ENCODE measurements at places on chromosomes 3 and 15. TPM values are rescaled to one million over a fixed set of nuclear protein-coding genes. Genes with fewer than 3 reads are reported as not detected.

DNA sequence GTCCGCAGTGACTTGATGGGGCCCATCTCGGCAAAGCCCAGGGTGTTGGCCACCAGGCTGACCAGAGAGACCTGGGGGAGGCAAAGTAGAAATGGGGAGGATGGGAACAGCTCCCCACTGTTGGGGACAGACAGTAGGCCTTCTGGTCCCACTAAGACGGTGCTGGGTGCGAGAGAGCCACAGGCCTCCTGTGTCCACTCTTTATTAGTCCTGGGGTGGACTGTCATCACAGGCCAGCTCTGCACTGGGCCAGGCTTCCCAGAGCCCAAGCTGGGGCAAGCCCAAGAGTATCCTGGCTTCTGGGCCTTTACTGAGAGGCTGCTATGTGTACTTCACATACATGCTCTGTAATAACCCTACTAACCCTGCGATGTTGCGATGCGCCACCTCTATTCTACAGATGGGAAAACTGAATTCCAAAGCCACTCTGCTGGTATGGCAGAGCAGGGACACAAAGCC, 66.4 kb downstream of the EXOG start:
- no peak overlapping the region for H3K27ac ChIP-seq
- no peak overlapping the region for H3K4me3 ChIP-seq
- no peak for DNase-seq
- peaks cover 1% of the 10 kb centered on the region for H3K27me3 ChIP-seq

DNA sequence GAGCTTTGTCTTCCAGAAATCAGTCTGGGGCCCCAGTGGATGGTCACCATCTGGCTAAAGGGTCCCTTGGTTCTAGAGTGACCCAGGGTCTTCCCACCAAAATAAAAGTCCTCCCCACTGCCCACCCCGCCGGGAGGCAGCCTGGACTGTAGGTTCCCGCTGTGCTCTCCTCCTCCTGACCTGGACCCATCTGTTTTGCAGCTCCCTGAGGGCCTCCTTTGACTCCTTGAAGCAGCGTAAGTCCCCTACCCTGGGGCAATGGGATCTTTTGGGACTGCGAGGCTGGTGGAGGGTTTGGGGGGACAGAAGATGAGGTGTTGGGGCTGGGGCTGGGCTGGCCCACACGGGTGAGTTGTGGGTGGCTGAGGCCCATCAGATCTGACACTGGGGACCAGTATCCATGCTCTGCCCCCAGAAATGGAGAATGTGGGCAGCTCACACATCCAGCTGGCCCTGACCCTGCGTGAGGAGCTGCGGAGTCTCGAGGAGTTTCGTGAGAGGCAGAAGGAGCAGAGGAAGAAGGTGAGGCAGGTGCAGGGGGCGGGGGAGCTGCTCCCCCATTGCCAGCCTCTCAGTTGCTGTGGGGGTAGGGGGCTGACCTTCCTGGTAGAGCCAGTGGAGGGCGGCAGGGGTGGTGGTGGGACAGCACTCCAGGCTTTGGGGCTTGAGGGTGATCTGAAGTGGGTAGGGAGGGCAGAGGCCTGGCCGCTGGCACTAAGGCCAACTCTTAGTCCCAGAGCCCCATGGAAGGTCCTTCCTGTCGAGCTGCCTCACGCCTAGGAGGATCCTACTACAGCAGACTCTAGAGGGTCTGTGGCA, 30.4 kb downstream of the PSTPIP1 start:
- no peaks in the 10 kb centered on the region for H3K27me3 ChIP-seq
- H3K4me1 ChIP-seq = peaks cover 44% of the 10 kb centered on the region
- no peak for DNase-seq

TMC3 gene
- not detected for total RNA-seq

DNA sequence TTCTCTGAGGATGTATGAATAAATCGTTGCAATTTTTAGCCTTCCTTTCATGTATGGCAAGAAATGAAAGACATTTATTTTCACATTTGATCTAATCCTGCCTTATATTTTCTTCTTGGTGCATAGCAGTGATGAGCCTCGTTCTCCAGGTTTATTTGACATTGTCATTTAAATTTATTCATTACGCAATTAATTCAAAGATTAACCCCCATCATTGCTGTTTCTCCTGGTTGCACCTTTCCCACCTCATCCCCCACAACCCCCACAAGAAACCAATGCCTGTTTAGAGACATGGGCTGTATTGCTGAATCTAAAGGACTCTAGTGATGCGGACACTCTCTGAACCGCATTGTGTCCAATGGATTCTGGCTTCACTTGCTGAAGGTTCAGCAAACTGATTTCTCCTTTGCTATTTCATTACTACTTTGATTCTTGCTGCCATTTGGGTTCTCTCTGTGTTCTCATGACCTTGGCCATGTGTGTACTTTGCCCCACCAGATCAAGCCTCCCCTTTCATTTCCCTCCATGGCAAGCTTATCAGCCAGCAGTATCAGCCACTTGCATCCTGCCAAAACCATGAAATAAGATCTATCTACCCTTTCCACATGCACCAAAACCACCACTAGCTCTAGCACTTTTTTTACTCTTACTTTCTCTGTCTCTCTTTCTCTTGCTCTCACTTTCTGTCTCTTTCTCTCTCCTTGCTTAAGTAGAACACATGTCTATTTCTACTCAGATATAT, 382.7 kb downstream of the GBE1 start:
- no peaks in the 10 kb centered on the region for H3K27me3 ChIP-seq
- DNase-seq = no peak
- H3K4me3 ChIP-seq = no peak overlapping the region
- H3K27ac ChIP-seq = no peak overlapping the region
- H3K36me3 ChIP-seq = no peaks in the 10 kb centered on the region

GRCh38 chr15:92502336-92502735, 108.7 kb downstream of the ST8SIA2 start:
- H3K27ac ChIP-seq = no peak overlapping the region
- H3K27me3 ChIP-seq = peaks cover 21% of the 10 kb centered on the region
- no peaks in the 10 kb centered on the region for H3K4me1 ChIP-seq
- no peak for DNase-seq
- H3K36me3 ChIP-seq = no peaks in the 10 kb centered on the region

DNA sequence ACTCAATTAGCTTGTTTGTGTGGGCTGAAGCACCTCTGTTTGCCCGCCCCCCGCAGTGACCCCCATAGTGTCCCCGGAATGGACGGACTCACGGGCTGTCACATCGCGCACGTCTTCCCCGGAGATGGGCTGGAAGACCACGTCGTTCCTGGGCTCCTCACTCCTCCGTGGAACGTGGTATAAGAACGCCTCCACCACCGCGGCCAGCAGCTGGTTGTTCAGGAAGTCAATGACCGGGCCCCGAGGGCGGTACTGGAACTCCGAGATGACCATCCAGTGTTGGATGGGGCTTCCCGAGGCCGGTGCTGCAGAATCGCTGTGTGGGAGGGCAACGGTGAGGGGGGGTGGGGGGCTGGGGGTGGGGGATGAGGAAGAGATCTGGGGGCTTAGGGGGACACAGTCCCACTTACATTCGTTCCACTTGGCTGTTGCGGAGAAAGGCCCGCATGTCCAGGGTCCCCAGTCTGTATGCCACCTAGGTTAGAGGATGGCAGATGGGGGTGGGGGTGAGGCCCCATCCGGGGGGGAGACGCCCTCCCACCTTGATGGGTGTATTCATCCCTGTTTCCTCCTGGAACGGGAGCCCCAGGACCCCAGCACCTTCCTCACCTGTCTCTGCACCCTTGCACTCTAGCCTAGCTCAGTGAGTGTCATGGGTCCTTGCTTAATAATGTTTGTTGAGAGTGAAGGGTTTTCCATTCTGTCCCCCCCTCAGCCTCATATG, 30.2 kb downstream of the MUC20 start:
- H3K36me3 ChIP-seq = no peaks in the 10 kb centered on the region
- DNase-seq = no peak
- no peak overlapping the region for H3K4me3 ChIP-seq
- peaks cover 6% of the 10 kb centered on the region for H3K27me3 ChIP-seq
- H3K4me1 ChIP-seq = peaks cover 18% of the 10 kb centered on the region

DNA sequence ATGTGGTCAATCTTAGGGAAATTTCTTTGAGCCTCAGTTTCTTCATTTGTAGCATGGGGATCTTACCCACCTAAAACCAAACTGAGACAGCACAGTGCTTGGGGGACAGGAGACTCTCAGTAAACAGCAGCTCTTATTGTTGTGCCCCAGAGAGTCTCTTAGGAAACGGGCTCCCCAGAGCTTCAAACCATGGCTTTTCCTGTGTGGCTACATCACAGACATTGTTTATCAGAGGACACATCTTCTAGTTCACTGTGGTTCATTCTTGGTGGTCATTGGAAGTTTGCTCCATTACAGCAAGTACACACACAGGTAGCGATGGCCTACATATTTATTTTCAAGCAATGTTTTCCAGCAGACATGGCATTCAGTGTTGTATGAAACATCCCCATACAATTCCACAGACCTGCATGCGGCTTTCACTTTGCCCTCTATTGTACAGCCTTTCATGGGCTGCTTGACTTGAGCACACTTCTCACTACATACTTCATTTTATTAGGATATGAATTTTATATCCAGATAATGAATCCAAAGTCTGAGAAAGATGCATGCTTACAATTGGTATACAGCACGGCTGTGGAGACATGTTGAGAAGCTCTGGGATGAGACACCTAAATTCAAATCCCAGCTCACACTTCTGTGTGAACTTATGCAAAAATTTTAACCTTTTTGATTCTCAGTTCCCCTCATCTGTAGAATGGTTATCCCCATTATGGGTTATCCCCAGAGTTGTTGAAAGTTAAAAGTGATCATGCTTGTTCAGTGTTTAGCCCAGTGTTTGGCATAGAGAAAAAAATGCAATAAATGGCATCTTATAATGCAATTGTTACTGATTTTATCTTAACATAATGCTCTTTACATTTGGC, 84.8 kb upstream of the ICE2 start:
- H3K27ac ChIP-seq = peak overlapping the region; percentile 53
- H3K27me3 ChIP-seq = no peaks in the 10 kb centered on the region
- H3K4me3 ChIP-seq = peak overlapping the region; percentile 26
- DNase-seq = peak; percentile 83

TM4SF18 gene
- total RNA-seq = not detected

DNA sequence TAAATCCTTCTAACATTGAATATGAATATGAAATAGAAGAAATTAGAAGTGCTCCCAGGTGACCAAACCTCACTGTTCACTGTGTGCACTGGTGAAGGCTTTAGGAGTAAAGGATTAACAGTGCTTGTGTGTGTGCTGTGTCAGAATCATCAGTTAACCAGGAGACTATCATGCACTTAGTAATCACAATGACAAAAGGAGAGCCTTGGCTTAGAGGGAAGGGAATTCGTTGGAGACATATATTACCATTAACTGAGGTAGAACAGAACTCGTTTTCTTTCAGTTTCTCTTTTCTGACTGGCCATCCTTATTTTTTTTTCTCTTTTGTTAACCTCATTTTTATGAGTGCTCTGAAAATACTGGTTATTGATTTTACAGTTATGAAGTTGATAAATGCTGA, 213.3 kb upstream of the GBE1 start:
- no peak for DNase-seq
- H3K27me3 ChIP-seq = no peaks in the 10 kb centered on the region
- no peak overlapping the region for H3K27ac ChIP-seq
- H3K4me1 ChIP-seq = no peaks in the 10 kb centered on the region
- H3K36me3 ChIP-seq = no peaks in the 10 kb centered on the region

GRCh38 chr3:73465926-73466325, 158.8 kb downstream of the PDZRN3 start:
- peaks cover 2% of the 10 kb centered on the region for H3K27me3 ChIP-seq
- no peak for DNase-seq
- H3K4me1 ChIP-seq = no peaks in the 10 kb centered on the region
- H3K27ac ChIP-seq = no peak overlapping the region
- H3K4me3 ChIP-seq = no peak overlapping the region
- no peaks in the 10 kb centered on the region for H3K36me3 ChIP-seq

SPINT1 gene
- total RNA-seq = 12.9 TPM

- no peak overlapping the region for H3K27ac ChIP-seq
- no peak overlapping the region for H3K4me3 ChIP-seq
- peaks cover 25% of the 10 kb centered on the region for H3K4me1 ChIP-seq
- H3K36me3 ChIP-seq = peaks cover 30% of the 10 kb centered on the region
- no peaks in the 10 kb centered on the region for H3K27me3 ChIP-seq
- no peak for DNase-seq
These were observed 17.6 kb downstream of the GALK2 start for GRCh38 chr15:49187549-49188245.

NR1I2 gene
- total RNA-seq = 0.17 TPM

- no peak overlapping the region for H3K27ac ChIP-seq
- no peaks in the 10 kb centered on the region for H3K4me1 ChIP-seq
- no peaks in the 10 kb centered on the region for H3K27me3 ChIP-seq
- no peak for DNase-seq
- no peaks in the 10 kb centered on the region for H3K36me3 ChIP-seq
- H3K4me3 ChIP-seq = no peak overlapping the region
These were observed 9.3 kb downstream of the GALNT15 start for GRCh38 chr3:16183601-16184270.

GRCh38 chr3:57919987-57920386, 88.2 kb upstream of the FLNB start:
- no peak overlapping the region for H3K4me3 ChIP-seq
- no peak for DNase-seq
- H3K27me3 ChIP-seq = no peaks in the 10 kb centered on the region
- H3K36me3 ChIP-seq = peaks cover 61% of the 10 kb centered on the region
- H3K4me1 ChIP-seq = no peaks in the 10 kb centered on the region

DNA sequence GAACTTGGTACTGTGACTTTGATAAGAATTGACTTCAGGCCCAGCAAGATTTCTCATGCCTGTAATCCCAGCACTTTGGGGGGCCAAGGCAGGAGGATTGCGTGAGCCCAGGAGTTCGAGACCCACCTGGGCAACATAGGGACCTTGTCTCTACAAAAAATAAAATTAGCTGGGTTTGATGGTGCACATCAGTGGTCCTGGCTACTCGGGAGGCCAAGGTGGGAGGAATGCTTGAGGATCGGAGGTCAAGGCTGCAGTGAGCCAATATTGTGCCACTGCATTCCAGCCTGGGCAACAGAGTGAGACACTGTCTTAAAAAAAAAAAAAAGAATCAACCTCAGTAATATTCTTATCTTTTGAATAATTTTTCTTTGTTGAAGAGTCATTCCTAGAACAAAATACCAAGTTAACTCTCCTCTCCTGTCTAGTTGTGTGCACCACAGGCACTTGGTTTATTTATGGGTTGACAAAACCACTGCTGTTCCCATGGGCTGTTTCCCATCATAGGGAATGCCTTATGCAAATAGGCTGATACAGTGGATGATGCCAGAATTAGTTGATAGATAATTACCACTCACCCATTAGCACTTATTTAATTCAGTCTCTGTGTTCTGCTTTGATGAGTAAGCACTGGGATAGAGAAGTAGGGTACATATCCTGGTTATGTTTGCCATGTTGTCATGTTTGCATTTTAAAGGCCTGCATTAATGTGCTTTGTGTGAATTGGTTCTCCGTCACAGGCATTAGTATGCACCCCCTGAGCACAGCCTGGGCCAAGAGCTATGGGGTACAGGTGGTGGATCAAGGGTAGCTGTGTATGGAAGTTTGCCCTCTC, 32.9 kb downstream of the TRAK1 start:
- peaks cover 14% of the 10 kb centered on the region for H3K4me1 ChIP-seq
- peaks cover 25% of the 10 kb centered on the region for H3K36me3 ChIP-seq
- DNase-seq = no peak
- H3K27me3 ChIP-seq = no peaks in the 10 kb centered on the region
